Cerebellar cortex (tissue), 1 donor: ENCODE measurements at places on chromosomes 3 and 15.

GRCh38 chr3:146750196-146750595 lies 145.1 kb upstream of the PLSCR5 start:
- DNase-seq: peak; percentile 51

- no peak for DNase-seq
Measured at GRCh38 chr3:74676-75243, 121.8 kb upstream of the CHL1 start.

GRCh38 chr3:128567705-128568356 lies 74.8 kb upstream of the GATA2 start:
- no peak for DNase-seq

DNA sequence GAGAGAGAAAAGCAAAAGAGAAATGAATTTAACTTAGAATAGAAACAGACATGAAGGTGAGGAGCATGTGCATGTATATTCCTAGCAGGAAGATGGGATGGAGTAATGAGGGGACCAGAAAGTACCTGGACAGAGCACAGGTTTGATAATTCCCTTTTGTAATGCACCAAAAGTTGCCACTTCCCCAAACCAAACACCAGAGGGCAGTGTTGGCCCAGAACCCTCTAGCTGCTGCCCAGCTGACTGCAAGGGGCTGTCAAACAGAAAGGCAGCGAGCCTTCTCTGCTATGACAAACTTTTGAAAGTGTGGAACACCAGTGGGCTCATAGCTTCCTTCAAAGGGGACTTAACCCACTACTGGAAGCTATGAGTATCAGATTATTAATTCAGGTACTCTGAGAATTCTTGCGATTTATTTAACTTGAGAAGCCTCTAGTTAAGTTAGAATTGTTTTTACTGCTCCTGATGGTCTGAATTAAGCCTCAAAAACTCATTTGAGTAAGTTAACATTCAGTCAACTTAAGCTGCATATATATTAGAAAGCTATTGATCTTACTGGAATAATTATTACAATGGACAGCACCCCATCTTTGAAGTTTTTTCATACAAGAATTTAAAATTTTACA lies 234.9 kb downstream of the NEK10 start:
- DNase-seq: peak; percentile 65

DNA sequence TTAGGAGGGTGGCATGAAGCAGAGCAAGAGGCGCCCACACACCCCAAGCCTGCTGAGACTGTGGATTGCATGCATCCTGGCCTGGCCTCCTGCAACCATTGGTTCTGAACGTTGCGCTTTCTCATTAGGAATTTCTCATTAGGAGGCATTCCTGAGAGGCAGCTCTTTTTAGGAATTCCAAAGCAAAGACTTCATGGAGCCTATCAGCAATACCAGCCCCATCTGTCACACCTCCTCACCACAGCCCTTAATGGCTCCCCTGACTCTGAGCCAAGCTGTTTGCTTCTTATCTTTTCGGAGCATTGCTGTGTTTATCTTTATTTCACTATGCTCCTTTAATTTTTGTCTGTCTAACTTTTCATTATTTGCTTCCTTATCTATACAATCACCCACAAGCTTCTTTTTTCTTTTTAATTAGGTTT lies 226.9 kb downstream of the CACNA2D3 start:
- no peak for DNase-seq

- DNase-seq: no peak
Measured at GRCh38 chr15:34436956-34437442, 609 bp downstream of the GOLGA8A start.

DNA sequence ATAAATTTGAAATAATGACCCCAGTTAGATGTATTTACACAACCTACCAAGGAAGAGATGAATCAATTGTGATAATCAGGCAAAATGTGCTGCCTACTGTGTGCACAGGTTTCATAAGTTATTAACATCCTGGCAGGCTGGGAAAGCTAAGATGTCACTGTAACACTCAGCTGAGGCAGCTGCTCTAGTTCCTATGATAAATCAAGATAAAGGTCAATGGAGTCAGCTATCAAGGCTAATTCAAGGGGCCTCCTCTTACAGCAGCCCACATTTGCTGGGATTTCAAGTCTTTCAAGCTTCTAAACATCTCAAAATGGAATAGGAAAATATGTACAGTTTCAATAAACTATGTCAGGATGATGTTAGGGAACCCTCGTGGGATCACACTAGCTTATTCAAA lies 70.7 kb upstream of the PYGO1 start:
- DNase-seq: no peak

- no peak for DNase-seq
Measured at GRCh38 chr3:194929578-194929960, 243.9 kb downstream of the FAM43A start.

GRCh38 chr3:51340013-51340829 lies 44.9 kb upstream of the MANF start:
- no peak for DNase-seq

GRCh38 chr3:101828276-101828675 lies 21.0 kb upstream of the NFKBIZ start:
- no peak for DNase-seq

GRCh38 chr15:61091289-61091616 lies 137.8 kb downstream of the RORA start:
- no peak for DNase-seq
